RKO (cell line): ENCODE measurements at places on chromosomes 12 and 14.

- DNase-seq = peak; percentile 15
These were observed 5.2 kb downstream of the OR11G2 start for GRCh38 chr14:20195911-20196310.

DNA sequence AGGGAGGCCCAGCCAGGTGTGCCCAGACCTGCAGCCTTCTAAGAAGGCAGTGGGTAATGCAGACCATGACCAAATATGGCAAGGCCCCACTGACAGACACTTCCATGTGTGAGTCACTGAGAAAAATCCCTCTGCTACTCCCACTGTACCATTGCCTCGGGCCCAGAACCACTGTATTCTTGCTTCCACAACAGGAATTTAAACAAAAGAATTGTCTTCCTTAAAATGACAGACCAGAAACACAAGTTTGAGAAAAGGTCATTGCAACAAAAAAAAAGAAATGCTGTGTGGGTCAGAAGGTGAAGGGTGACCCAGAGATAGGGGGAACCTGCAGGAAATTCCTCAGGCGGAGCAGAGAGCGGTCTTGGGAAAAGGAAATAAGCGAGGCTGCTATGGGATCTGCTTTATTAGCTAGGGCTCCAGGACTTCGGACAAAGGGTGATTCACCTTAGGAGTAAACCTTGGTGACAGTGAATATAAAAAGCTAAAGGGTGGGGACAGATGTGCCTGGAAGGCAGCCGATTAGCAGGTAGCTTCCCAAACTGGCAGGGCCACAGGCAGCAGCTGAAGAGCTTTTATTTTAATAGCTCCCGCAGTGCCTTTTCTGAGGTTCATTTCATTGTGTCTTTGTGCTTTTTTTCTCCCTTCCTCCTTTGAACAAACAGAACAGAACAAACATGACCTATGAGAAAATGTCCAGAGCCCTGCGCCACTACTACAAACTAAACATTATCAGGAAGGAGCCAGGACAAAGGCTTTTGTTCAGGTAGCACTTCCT, 185.3 kb upstream of the BCL2L14 start:
- DNase-seq = no peak

DNA sequence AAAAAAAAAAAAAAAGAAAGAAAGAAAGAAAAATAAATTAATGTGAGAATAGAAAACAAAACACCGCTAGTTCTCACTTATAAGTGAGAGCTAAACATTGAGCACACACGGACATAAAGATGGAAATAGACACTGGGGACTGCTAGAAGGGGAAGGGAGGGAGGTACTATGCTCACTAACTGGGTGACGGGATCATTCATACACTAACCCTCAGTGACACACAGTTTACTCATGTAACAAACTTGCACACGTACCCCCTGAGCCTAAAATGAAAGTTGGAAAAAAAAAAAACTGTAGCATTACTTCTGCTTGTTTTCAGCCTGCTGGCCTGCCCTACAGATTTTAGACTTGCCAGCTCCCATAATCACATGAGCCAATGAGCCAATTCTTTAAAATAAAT, 10.5 kb upstream of the PRMT5 start:
- peak; percentile 87 for DNase-seq

GRCh38 chr12:62792236-62792870, 142.6 kb downstream of the PPM1H start:
- DNase-seq = no peak

DNA sequence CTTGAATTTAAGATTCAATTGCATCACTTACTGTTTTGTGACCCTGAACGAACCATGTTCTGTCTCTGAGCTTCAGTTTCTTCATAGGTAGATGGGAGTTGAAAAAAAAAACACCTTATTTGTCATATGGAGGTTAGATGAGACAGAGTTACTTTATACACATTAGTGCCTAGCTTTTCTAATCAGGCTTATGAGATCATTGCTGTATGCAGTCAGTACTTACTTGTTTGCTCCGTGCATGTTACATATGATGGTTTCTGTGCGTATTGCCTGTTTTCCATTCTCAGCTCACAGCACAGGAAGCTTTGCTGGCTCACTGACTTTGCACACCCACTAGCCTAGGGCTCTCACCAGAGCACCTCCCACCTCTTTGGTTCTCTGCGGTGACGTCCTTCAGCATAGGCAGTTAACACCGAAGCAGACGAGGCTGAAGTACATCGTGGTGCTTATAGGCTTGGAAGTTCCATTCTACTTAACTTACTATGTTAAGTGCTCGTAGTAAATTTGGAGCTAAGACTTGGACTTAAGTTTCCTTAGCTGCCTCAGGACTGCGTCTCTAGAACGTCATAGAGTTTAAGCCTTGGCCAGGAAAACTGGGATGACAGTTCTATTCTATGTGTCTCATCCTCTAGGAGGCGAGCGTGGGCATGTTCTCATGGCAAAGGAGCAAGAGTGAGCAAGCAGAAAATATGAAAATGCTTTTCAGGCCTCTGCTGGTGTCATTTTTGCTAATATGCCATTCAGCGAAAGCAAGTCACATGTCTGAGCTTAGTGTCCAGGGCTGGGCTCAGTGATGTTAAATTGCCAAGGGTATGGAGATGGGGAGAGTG, 57.3 kb downstream of the NRXN3 start:
- DNase-seq = no peak

DNA sequence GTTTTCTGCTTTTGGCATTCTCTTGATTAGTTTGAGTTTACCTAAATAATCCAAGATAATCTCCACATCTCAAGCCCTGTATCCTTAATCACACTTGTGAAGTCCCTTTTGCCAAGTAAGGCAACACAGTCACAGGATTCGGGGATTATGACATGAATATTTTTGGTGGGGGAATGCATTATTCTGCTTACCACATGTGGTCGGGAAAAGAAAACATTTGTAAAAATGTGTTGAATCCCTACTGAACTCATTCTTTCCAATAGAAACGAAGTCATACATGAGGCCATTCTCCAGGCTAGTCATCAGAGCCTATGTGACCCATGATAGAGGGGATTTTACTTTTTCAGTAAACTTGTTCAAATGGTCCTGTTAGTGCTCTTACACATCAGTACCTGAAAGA, 58.5 kb upstream of the PRICKLE1 start:
- no peak for DNase-seq

DNA sequence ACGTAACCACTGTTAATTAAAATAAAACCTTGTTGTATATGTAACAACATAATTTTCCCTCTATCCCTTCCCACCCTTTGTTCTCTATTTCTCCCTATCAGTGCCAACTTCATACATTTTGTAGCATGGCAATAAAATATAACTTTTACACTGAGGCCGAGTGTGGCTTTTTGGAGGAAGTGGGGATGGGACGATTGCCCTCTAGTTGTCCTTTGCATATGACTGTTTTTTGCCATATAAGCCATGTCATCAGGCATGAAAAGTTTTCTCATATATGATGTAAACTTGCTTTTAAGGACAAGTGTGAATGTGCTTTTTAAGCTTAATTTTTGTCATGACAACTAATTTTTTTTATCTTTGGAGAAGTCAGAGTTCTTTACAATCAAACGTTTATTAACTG, 6.2 kb upstream of the CCT2 start:
- no peak for DNase-seq

DNA sequence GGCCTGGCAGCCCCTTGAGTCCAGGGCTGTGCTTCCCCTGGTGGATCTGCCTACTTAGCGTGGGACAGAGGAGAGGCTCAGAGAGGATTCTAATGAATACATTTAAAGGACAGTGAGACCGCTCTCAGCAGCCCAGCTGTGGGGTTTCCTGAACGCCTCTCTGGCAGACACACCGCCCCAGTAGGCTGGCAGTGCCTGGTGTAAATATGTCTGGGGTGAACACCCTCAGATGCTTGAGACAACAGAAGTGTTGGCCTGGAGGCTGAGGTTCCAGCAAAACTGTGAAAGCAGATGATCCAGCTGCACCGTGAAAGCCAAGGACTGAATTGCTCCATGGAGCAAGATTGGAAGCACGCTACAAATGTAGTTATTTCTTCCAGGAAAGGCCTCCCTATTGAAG, 55.1 kb downstream of the LRRC74A start:
- DNase-seq = no peak
